HFF-Myc (cell line): ENCODE measurements at places on chromosomes 12 and 14.

GRCh38 chr14:103108749-103109207, 14.3 kb downstream of the EXOC3L4 start:
- no peak for DNase-seq

DNA sequence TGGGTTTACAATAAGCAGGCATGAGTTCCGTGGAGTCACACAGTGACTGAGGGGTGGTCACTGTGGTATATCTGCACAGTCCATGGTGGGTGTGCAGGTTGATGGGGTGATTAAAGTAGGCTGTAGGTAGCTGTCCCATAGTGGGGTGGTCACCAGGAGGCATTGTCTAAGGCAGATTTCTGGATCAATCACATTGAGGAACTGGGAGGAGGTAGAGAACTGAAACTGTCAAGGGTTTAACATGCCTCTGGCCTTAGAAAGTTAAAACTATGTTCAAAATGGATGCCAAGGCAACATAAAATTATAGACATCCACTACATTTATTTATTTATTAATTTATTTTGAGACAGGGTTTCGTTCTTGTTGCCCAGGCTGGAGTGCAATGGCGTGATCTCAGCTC, 8.3 kb downstream of the ADCK1 start:
- no peak for DNase-seq

- no peak for DNase-seq
Observed at GRCh38 chr14:104321802-104322130, 183.4 kb downstream of the KIF26A start.

DNA sequence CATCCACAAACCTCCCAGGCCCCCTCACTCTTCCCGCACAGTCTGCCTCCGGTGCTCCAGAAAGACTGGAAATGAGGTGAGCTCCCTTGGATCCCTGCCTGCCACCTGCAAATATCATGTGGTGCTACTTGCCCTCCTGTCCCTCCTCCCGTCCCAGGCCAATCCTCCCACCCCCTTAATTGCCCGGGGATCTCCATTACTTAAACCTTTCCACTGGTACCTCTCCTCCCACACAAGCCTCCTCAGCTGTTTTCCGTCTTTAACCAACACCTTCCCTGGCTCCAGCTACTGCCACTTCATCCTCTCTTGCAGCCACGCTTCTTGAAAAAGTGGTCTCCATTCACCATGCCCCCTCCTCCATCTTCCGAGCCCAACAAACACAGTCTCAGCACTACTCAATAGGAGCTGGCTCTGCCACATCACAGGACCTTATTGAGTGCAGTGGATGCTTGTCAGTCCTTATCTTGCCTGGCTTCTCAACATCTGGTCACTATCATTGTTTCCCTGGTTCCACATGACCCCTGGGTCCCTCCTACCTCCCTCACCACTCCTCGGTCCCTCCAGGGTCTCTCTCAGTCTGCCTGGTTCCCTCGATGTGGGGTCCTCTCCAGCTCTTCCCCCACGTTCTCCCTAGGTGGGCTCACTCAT, 11.5 kb downstream of the FAIM2 start:
- no peak for DNase-seq
